AG08396 (cell line): ENCODE measurements at places on chromosomes 7 and 10.

- DNase-seq = no peak
Observed at GRCh38 chr10:100730725-100731406, 14.5 kb upstream of the PAX2 start.

DNA sequence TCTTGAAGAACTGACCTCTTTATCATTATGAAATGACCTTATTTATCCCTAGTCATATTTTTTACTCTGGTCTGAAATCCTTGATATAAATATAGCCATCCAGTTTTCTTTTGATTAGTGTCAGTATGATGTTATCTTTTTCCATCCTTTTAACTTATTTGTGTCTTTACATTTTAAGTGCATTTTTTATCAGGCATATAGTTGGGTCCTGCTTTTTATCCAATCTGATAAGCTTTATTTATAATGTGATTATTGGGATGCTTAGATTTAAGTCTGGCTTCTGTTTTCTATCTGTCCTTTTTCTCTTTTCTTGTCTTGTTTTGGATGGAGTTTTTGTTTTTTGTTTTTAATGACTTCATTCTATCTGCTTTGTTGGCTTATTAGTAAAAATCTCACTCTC lies 119.2 kb downstream of the ARHGAP22 start:
- no peak for DNase-seq

- DNase-seq = no peak
Observed at GRCh38 chr7:44112997-44113763, 9.0 kb downstream of the AEBP1 start.

DNA sequence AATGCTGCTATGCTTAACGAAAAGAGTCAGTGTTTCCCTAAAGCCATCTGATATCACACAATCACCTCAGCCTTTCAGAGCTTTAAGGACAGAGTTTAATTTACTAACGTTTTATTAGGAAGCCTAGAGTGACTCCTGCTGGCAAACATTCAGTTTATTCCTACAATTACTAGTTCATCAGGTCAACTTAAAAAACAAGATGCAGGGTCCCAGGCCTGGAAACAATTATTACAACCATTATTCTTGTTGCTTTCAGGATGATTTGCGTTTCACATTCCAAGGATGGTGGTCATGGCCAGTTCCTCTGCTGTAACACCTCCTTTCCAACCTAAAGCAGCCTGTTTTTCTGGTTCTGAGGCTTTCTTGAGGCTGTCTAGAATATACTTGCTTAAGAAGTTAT lies 1.5 kb upstream of the FAM53B start:
- DNase-seq = no peak

GRCh38 chr10:131630772-131631258 lies 270.0 kb upstream of the PPP2R2D start:
- DNase-seq = no peak

- DNase-seq = no peak
Observed at GRCh38 chr7:149415391-149416071, 45.3 kb downstream of the ZNF777 start.

- DNase-seq = no peak
Observed at GRCh38 chr10:3666525-3667302, 118.3 kb downstream of the KLF6 start.

DNA sequence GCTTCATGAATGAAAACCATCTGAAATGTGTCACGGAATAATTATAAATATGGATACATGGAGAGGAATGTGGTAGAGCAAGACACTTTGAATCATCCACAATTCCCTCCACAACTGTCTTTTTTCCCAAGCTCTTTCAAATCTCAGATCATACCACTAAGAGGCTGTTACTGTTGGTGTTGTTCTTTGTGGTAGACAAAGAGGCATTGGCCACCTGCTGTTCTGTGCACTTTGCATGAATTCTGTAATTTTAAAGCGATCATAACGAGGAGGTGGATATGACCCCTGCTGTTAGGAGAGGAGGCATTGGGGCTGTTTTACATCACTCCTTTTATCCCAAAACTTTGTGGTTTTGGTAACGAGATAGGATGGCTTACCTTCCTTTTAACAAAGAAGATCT lies 141.2 kb upstream of the KLF6 start:
- DNase-seq = no peak

- peak; percentile 32 for DNase-seq
Observed at GRCh38 chr10:88243836-88244730, 339.0 kb downstream of the RNLS start.

DNA sequence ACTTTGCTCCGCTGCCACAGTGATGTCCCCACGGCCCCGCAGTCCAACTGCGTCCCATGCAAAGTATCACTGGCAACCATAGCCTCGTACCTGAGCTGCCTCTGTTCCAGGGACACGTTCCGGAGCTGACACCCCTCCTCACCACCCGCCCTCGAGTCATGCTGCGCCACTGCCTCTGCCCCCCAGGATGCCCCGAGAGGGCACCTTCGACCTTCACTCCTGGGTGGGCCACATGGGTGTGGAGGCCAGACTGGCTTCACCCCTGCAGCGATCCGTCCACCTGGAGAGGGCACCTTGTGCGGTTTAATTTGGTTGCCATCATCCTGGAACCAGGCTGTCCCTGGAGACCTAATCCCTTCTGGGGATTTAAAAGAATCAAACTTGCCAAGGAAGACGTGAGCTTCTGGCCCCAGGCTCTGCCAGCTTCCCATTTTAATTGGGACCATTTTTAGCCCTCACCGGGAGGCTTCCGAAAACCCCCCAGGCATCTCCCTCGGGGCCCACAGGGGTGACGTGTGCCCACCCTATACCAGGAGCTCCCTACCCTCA lies 19.2 kb upstream of the TNRC18 start:
- no peak for DNase-seq
